H7 (cell line): ENCODE measurements at places on chromosomes 13 and 19.
A peak's percentile ranks its signal among the peaks of the same experiment; 100 is the strongest.

- no peak for DNase-seq
Measured at GRCh38 chr13:67776151-67776550, 546.0 kb upstream of the PCDH9 start.

GRCh38 chr13:41408746-41409145, 48.6 kb upstream of the RGCC start:
- no peak for DNase-seq

- peak; percentile 73 for DNase-seq
Measured at GRCh38 chr19:37654629-37655300, 500 bp downstream of the ZFP30 start.

GRCh38 chr19:4589579-4590410, 30.3 kb upstream of the SEMA6B start:
- DNase-seq, result peak; percentile 67

DNA sequence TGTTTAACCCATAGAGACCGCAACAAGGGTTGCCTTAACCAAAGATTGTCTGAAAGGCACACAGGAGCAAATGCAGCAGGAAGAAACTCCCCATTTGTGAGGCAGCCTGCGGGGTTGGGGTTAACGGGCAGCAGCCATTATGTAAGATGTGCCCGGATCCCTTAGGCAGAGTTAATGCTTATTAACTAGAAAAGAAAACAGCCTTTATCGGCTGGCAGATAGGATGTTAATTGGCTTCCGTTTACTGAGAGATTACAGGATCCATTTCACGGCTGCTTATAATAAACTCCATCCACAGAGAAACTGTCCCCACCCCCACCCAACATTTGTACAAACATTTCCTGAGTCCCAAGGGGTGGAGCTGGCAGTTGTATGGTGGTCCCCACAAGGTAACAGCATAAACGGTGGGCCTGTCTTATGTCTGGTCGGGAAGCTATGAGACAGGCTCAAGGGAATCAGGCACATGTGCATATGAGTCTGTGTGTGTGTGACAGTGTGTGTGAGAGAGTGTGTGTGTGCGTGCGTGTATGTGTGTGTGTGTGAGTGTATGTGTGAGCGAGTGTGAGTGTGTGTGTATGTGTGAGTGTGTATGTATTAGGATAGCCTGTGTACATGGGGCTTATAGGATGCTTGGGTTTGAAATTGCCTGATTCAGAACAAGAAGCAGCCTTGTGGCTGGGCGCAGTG, 10.5 kb downstream of the SLC25A42 start:
- DNase-seq, result no peak

- DNase-seq, result no peak
Measured at GRCh38 chr19:39953915-39954314, 17.1 kb upstream of the PSMC4 start.

DNA sequence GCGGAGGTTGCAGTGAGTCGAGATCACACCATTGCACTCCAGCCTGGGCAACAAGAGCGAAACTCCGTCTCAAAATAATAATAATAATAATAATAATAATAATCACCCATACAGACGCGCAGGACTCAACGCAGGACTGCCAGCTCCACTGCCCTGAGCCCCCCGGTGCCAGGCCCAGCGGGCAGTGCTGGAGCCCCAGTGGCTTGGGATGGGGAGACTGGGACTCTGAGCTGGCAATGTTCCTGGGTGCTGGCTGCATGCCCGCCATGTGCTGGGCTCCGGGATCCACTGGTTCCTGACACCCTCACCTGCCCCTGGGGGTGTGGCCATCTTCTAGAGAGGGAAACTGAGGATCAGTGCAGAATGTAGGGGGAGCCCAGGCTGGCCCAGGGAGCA, 325 bp upstream of the AZU1 start:
- DNase-seq, result no peak

- no peak for DNase-seq
Measured at GRCh38 chr13:102571075-102571474, 25.7 kb upstream of the TPP2 start.

DNA sequence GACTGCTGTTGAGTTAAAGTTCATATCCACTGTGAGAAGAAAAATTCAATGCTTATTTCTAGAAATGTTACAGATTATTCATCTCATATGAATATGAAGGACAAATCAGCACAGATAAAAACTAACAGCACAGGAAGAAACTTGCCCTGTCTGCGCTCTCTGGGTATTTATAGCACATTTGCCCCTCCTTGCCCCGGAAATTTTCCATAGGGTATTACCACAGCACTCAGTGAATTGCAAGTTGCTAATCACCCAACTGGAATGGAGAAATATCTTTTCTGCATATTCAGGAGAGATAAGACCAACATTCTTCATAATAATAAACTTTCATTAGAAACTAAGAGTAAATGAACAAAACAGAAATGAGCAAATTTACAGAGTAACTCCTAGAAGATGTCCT, 318.0 kb upstream of the KLF12 start:
- no peak for DNase-seq

DNA sequence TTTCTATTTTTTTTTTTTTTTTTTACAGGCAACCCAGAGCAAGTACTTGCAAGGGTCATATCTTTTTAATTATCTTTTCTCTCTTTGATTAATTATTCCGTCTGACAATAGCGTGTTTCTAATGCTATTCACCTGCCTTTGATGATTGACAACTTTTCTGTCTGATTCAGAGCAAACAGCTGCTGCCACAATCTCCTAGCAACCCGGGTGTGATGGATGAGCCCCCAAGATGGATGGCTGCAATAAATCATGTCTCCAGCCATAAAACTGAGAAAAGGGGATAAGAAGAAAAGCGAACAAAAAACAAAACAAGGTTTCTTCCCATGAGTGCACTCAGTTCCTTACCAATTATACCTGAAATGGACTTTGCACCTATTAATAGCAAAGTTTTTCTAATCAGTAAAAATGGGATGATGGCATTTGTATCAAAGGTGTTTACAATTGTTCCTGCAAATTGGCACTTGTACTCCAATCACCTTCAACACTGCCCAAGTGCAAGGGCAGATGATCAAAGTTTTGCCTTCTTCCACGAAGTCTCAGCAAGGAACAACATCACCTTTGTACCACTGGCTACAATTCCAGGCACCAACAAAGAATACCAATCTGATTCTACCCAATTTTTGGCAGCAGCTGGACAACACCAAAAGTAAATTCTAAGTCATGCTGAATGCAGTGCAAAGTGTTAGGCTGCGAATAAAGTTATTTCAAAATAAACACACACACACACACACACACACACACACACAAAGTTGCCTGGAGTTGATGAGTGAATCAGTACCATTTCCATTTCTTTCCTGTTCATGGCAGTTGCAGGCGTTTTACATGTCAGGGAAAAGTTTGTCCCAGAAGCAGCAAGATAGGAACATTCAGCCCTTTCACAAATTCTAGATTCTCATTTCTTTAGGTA, 12.0 kb downstream of the TSHZ3 start:
- no peak for DNase-seq

GRCh38 chr19:12867120-12868099, 13.8 kb downstream of the DNASE2 start:
- DNase-seq, result peak; percentile 99

DNA sequence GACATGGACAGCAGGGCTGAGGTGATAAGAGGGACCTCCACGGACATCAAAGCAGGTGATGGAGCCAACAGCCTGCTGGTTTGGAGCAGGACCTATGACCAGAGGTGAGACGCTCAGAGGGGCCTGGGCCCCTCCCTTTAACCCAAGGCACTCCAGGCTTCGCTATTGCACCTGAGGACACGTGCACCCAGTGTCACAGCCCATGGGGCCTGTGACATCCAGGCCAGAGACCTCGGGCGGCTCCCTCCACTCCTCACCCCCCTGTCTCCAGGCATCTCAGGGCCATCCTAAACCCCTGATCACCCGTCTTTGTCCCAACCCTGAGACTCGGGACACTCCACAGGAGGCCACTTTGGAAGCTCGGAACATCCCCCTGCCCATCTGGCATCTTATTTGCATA, 12.9 kb downstream of the ADGRE5 start:
- DNase-seq, result peak; percentile 20

DNA sequence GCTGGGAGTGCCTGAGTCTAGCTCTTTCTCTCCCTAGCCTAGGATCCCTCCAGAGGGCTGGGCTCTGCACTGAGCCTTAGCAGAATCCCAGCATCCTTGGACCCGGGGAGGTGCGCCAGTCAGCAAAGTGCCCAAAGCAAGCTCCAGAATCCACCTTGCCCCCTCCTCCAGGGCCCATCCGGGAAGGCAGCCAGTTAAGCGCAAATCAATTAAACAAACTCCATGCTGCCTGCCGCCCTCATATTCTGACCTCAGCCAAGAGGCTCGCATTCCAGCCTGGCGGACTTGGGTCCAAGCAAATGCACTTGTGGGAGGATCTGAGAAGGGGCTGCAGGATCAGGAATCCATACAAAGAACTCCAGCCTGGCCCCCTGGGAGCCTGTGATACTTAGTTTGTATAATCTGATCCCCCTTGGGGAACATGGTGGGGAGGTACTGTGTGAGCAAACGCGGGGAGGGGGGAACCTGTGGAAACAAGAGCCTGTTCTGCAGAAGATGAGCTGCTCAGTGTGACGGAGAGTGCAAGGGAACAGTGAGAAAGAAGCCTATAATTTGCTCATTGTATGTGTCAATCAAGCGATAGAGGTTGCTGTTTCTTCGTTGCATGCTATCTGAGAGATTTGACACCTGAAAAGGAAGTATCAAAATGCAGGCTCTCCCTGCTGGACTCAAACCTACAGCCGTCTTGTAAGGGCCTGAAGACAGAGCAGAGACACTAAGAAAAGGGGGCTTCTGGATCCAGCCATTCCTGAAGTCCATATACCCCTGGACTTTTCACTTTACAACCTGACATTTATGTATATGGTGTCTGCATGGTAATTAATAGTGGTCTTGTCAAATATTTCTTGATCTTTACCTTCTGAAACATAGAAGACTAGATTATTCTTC, 29.4 kb downstream of the ZNRF4 start:
- peak; percentile 69 for DNase-seq

GRCh38 chr13:82636119-82636518, 1246.2 kb downstream of the SLITRK1 start:
- DNase-seq, result no peak

- DNase-seq, result peak; percentile 83
Measured at GRCh38 chr19:49916839-49917733, 11.9 kb upstream of the ATF5 start.
